ENCODE measurements at places on chromosomes 4 and X.

- DNase-seq: no peak
Observed at GRCh38 chrX:19750783-19751467, 136.5 kb downstream of the SH3KBP1 start.

- DNase-seq: no peak
Observed at GRCh38 chrX:24648495-24648894, 1.3 kb upstream of the PCYT1B start.

GRCh38 chr4:158835226-158836001 lies 66.6 kb downstream of the FNIP2 start:
- no peak for DNase-seq

- no peak for DNase-seq
Observed at GRCh38 chr4:156672492-156673305, 298.9 kb downstream of the PDGFC start.

GRCh38 chrX:104987063-104987462 lies 233.4 kb downstream of the TEX13A start:
- DNase-seq: no peak

Measured in NCI-H1436 treated with DMSO at 0.1 percent for 48 hours (cell line).